NCI-H1105 (cell line): ENCODE measurements at places on chromosomes 1 and 21.

- no peak for DNase-seq
These were observed 3.7 kb downstream of the FBXO42 start for GRCh38 chr1:16348414-16349182.

DNA sequence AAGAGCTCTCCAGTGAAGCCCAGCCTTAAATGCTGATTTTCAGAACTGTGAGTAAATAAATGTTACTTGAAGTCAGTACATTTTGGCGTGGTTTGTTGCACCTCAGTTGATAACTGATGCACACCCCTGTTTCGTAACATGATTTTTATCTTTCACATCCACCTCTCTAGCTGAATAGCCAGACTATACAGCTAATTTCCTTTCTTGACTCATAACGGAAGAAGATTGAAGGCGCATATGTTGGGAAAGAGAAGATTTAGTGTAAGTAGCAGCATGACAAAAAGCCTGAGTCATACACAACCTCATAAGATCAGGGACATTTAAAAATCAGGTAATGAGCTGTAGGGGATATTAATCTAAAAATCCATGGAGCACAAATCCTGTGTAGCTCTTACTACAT is 716.2 kb upstream of the ZP4 start:
- no peak for DNase-seq

GRCh38 chr1:98550076-98550475 is 111.4 kb upstream of the SNX7 start:
- DNase-seq: no peak

DNA sequence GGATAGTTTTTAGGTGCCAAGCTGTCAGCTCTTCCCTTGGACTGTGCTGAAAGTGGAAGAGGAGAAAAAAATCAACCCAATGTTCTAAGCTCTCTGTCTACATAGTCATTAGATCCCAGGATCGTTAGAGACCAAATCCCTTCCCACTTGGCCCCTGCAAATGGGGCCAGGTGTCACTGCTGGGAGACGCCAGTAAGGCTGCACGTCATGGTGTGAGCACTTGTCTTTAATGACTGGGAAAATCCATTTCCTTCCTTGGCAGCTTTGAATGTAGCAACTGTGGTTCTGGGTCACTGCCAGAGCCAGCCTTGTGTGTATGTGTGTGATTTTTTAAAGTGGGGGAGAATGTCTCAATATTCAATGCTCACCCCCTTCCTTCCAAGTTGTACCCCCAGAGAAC is 59.9 kb downstream of the MAN1C1 start:
- DNase-seq: peak; percentile 94

GRCh38 chr1:88398338-88398737 is 285.7 kb upstream of the PKN2 start:
- no peak for DNase-seq

GRCh38 chr1:156911577-156912298 is 8.7 kb upstream of the LRRC71 start:
- no peak for DNase-seq

DNA sequence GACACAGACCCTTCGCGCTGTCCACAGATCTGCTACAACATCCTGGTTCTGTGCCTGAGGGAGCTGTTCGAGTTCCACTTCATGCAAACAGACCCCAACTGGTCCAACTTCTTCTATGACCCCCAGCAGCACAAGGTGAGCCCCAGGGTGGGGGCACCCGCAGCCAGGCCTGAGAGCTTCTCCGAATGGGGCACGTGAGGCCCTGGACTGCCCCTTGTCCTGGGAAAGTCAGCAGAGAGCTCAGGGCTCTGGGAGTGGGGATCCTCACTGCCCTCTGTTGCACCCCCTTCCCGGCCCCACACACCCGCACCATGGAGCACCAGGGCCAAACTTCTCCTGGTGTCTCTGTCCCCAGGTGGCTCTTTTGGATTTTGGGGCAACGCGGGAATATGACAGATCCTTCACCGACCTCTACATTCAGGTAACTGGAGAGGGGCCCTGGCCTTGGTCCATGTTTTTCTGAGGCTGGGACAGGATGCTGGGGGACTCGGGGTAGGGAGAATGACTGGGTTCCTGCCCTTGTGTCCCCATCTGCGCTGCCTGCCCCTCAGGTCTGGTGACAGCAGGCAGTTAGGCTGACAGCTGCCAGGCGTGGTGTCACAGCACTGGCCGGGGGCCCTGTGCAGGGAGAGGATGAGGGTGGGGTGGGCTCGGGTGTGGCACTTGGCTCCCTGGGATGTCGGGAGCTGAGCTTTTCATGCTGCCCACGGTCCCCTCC is 44.6 kb downstream of the COQ8A start:
- no peak for DNase-seq

DNA sequence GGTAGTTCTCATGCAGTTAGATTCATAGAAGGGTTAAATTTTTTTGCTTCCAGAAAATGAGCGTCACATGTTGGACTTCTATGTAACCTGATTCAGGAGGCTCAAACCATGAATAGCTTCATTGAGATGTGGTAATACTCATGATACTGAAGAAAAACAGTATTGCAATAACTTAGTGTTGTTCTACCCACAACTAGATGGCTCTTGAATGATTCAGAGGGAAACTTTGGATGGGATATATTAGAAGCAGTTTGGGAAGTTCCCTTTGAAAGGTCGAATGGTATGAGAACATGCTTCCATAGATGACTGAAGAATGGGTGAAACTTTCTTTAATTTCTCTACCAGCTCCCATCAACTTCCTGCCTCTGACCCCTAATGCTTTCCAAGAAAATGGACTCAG is 211.7 kb upstream of the PTGFR start:
- no peak for DNase-seq

DNA sequence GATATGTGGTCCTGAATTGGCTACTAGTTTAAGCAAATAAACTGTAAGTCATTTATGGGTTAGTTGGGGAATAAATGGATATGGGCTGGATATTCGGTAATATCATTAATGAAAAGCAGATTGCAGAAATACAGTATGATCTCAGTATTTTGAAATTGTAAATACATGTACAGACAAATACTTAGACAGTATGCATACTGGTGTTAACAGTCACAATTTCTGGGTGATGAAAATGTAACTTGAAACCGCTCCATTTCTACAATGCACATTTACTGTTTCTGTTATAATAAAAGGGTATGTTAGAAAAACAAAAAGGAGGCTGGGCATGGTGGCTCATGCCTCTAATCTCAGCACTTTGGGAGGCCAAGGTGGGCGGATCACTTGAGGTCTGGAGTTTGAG is 28.0 kb downstream of the BLZF1 start:
- DNase-seq: no peak

GRCh38 chr21:14972678-14973077 is 92.1 kb downstream of the NRIP1 start:
- no peak for DNase-seq

GRCh38 chr1:100597784-100598183 is 59.8 kb downstream of the GPR88 start:
- no peak for DNase-seq

- DNase-seq: no peak
These were observed 16.8 kb downstream of the LAMC1 start for GRCh38 chr1:183039985-183040447.

GRCh38 chr1:31800674-31800967 is 15.2 kb downstream of the SPOCD1 start:
- no peak for DNase-seq

DNA sequence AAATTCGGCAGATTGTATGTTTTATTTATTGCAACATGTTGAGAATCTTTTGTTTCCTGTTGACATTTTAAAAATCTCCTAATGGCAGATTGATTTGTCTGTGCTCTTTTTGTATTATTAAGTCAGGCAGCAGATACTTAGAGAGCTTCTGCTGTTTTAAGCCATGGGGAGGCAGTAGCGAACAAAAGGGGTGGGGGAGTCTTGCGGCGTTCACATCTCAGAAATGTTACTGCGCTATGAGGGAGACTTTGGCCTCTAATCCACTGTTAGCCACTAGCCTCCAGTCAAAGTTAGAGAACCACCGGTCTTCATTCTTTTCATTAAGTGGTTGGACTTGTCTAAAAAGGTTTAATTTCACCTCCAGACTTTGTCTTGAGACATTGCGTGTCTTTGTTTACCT is 93.6 kb downstream of the DYRK1A start:
- DNase-seq: no peak

DNA sequence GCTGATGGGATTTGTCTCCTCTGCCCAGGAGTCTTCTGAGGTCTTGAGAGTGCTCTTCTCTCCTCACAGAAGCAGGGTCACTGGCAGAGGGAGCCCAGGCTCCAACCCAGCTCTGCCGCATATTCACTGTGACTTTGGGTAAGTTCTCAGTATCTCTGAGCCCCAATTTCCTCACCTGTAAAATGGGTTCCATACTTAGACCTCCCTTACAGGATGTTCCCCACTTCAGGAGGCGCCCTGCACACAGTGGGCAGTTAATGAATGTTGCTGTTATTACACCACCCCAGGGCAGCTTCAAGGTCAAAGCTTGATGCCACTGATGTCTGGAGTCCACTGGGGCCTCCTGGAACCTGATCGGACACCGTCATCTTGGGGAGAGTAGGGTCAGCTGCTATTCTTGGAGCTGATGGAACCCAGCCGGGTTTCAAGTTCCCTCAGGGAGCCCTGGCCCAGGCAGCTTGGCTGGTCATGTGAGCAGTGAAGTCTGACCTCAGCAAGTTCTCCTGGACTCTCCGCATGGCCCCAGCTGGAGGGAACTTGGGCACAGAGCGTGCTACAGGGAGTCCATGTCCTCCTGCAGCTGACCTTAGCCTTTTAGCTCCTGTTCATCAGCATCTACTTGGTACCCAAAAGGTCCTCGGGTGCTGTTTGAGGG is 21.8 kb downstream of the COA7 start:
- DNase-seq: no peak

GRCh38 chr1:7459914-7460313 is 311.2 kb upstream of the VAMP3 start:
- DNase-seq: no peak

DNA sequence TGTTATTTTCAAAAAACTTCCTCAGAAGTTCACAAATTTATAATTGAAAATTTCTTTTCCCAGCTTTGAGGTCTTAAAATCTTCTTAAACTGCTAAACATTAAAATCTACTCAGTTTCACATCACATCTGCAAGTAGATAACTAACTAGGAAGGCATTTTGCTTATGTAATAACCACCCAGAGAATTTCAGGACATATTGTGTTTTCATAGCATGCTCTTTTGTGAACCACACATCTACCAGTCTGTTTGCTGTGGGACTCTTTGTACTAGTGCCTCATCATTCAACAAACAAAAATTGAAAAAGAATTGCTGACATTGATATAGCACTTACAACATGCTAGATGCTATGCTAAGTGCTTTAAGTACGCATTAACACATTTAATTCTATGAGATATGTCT is 31.6 kb upstream of the C1orf146 start:
- DNase-seq: no peak
